H9 (cell line): ENCODE measurements at places on chromosomes 16 and 17.

GRCh38 chr17:19316761-19317358 is 45.7 kb downstream of the B9D1 start:
- H3K27ac ChIP-seq: peak overlapping the region; percentile 13
- H3K36me3 ChIP-seq: peaks cover 34% of the 10 kb centered on the region
- H3K27me3 ChIP-seq: no peaks in the 10 kb centered on the region
- H3K4me3 ChIP-seq: peak overlapping the region; percentile 53; the same call in 2 of the 3 replicates

DNA sequence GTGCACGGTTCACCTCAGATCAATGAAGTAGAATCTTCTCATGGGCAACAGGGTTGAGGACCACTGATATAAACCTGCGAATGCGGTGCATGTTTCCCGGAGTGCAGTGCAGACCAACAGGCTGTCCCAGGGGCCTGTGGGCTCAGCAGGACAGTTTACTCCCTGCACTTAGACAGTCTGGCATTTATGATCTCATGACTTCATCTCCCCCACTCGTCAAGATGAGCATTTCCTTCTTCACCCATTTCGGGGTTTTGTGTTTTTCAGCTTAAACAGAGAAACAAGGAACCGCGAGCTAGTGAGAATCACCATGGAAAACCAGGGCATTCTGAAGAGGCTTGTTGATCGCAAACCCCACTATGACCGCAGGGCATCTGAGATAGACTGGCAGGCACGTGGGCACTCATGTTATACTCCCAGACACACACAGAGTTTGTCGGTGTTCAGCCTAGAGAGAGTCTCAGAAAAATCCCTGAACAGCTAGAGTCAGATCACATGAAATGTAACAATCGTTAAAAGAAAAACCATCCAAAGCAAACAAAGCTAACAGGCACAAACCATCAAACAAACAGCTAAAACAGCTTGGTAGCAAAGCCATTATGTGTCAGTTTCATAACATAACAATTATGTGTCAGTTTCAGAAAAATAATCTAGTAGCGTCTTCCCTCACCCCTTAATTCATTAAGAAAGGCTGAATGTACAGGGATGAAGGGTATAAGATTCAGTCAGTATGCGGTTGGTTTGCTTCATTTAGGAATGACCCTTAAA is 2.9 kb downstream of the CFAP97D1 start:
- no peak overlapping the region for H3K27ac ChIP-seq
- no peaks in the 10 kb centered on the region for H3K27me3 ChIP-seq
- H3K4me3 ChIP-seq: no peak overlapping the region
- H3K4me1 ChIP-seq: no peaks in the 10 kb centered on the region

- H3K36me3 ChIP-seq: peaks cover 60% of the 10 kb centered on the region
- peak overlapping the region; percentile 99 for H3K4me3 ChIP-seq
- no peaks in the 10 kb centered on the region; the same call in 1 of the 2 replicates for H3K4me1 ChIP-seq
Measured at GRCh38 chr17:64496348-64496785, 487 bp downstream of the POLG2 start.

- H3K27me3 ChIP-seq: no peaks in the 10 kb centered on the region
- DNase-seq: no peak
- H3K4me3 ChIP-seq: no peak overlapping the region
- H3K36me3 ChIP-seq: no peaks in the 10 kb centered on the region; the same call in 2 of the 3 replicates
- H3K4me1 ChIP-seq: peaks cover 16% of the 10 kb centered on the region
- H3K27ac ChIP-seq: no peak overlapping the region
Measured at GRCh38 chr17:27575912-27576252, 55.1 kb upstream of the LGALS9 start.

GRCh38 chr17:66533572-66533971 is 231.2 kb downstream of the PRKCA start:
- H3K4me1 ChIP-seq: peaks cover 4% of the 10 kb centered on the region; the same call in 1 of the 2 replicates
- H3K4me3 ChIP-seq: no peak overlapping the region
- no peak overlapping the region for H3K27ac ChIP-seq
- peak; percentile 68 for DNase-seq
- H3K27me3 ChIP-seq: no peaks in the 10 kb centered on the region

DNA sequence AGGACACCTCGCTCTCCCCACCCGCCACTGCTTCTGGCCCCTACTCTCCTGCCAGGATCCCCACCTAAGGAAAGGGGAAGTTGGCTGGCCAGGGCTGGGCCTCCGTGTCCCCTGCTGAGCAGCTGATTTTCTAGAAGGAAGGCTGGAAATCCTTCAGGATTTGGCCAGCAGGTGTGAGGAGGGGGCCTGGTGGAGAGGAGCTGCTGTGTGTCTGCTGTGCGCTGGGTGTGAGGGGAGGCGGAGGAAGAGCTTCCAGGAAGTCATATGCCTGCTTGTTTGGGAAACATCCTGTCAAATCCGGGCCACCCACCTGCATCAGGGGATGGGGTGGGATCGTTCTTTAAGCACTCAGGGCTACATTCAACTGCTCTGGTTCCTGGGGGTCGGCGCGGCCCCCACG is 28.6 kb downstream of the TPSG1 start:
- DNase-seq: no peak
- peaks cover 6% of the 10 kb centered on the region for H3K36me3 ChIP-seq

- no peak for DNase-seq
- peaks cover 23% of the 10 kb centered on the region; the same call in 1 of the 2 replicates for H3K4me1 ChIP-seq
- peaks cover 2% of the 10 kb centered on the region for H3K36me3 ChIP-seq
Measured at GRCh38 chr16:73037331-73037745, 10.6 kb downstream of the ZFHX3 start.

GRCh38 chr17:78332991-78333390 is 26.9 kb downstream of the SOCS3 start:
- 0 out of 2 replicates have a peak, but pooled peaks cover 4% of the 10 kb centered on the region for H3K4me1 ChIP-seq
- DNase-seq: no peak
- no peaks in the 10 kb centered on the region for H3K27me3 ChIP-seq
- H3K36me3 ChIP-seq: no peaks in the 10 kb centered on the region
- no peak overlapping the region for H3K27ac ChIP-seq

- H3K36me3 ChIP-seq: no peaks in the 10 kb centered on the region
- no peaks in the 10 kb centered on the region; the same call in 1 of the 2 replicates for H3K4me1 ChIP-seq
- no peaks in the 10 kb centered on the region; the same call in 1 of the 2 replicates for H3K27me3 ChIP-seq
- no peak overlapping the region for H3K27ac ChIP-seq
- no peak overlapping the region for H3K4me3 ChIP-seq
Measured at GRCh38 chr17:32805029-32805976, 71.6 kb downstream of the MYO1D start.

- no peak for DNase-seq
- H3K36me3 ChIP-seq: peaks cover 52% of the 10 kb centered on the region
- H3K27ac ChIP-seq: no peak overlapping the region
- H3K4me1 ChIP-seq: no peaks in the 10 kb centered on the region
- no peak overlapping the region for H3K4me3 ChIP-seq
- H3K27me3 ChIP-seq: no peaks in the 10 kb centered on the region
Measured at GRCh38 chr17:75502072-75502720, 13.1 kb downstream of the CASKIN2 start.
